Activated CD8-positive, alpha-beta memory T cell treated with anti-CD3 and anti-CD28 coated beads for 1 hour (primary cell): ENCODE measurements at places on chromosomes 5 and 9.
A peak's percentile ranks its signal among the peaks of the same experiment; 100 is the strongest.

DNA sequence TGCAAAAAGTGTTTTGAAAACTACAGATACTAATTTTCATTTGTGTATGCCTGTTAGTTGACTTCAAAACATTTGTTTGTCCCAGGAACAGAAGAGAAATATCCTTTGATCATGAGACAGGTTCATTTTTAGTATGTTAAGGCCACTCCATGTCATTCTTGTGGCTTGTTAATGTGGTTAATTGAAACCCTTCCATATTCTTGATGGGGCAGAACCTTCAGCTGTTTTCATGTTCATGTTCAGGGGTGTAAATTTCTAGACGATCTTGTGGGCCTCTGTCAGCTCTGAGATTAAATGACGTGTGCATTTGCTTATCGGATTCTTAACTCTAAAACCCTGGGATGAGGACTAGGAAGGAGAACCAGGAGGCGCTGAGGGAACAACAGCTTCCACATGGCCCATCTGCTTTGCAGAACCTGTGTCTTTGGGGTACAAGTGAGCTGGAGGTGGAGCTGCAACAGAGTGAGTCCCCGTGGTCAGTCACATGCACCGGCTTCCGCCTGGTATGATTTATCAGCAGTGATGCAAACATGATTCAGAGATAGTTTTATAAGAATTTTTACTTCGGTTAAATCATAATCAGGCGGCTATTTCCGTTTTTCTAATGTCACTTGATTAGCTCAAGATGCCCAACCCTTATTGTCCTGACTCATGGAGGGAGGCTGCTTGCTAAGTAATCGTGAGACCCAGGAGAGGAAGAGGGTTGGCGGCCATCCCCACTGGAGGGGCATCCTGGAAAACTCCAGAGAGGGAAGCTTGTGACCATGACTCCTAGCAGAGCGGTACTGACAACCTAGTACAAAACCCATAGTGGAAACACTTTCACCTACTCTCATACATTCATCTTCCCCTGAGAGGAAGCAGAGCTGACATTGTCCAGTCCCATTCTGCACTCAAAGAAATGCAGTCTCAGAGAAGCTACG is 138.4 kb downstream of the C9orf152 start:
- no peak for DNase-seq

DNA sequence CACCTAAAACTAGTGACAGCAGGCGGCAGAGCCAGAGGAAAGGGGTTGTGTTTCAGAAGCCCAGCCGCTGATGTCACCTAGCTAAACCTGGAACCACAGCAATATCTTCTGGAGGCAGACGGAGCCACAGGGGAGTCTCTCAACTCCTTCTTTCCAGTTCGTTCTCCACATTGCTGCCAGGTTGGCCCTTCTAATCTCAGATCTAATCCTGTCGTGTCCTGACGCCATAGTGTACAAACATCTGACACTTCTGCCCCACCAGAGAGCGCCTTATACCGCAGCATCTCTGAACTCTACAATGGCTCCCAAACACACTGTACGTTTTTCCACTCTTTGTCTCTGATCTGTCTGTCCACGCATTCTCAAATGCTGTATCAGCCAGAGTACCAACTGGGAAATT is 240.0 kb downstream of the SMARCA2 start:
- no peak for DNase-seq

DNA sequence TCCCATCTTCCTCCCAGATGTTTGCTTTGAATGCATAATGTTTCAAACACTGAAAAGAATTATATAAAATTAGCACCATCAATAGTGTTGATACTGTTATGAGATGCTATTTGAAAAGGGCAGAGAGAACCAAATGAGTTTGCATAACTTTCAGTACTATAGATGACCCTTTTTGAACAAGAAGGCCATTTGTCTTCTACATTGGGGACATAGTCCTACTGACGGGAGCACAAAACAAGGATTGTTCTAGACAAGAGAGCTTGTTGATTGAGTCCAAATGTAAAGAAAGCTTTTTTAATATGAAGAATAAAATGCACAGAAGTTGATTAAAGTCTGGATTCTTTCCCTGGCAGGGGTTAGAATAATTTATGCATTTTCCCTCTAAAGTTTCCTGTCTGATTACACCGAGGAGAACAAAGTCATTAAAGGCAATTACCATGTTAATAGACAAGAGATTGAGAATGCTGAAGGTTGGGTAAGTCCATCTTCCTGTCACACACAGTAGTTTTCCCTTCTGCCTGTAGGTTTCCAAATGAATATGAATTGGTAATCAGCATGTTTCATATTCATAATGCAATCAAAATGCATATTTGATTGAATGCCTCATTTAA is 32.8 kb upstream of the ADCY2 start:
- no peak for DNase-seq

DNA sequence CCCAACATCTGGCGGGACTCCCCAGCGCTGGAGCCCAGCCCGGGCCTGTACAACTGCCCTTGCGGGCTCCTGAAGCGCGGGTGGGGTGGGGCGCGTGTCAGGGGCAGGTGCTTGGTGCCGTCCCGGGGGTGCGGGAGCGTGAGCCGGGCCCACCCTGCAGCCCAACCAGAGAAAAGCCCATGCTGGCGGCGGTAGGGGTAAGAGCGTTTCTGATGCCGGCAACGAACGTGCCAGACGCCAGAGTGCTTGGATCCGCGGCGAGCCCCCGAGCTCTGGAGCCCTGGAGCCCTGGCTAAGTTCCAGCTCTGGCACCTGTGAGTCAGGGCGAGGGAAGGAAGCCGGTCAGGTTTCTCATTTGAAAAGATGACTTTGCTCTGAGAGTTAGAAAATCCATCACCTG is 58.0 kb downstream of the ZNF510 start:
- no peak for DNase-seq

GRCh38 chr5:142290577-142291299 is 34.1 kb downstream of the SPRY4 start:
- no peak for DNase-seq

DNA sequence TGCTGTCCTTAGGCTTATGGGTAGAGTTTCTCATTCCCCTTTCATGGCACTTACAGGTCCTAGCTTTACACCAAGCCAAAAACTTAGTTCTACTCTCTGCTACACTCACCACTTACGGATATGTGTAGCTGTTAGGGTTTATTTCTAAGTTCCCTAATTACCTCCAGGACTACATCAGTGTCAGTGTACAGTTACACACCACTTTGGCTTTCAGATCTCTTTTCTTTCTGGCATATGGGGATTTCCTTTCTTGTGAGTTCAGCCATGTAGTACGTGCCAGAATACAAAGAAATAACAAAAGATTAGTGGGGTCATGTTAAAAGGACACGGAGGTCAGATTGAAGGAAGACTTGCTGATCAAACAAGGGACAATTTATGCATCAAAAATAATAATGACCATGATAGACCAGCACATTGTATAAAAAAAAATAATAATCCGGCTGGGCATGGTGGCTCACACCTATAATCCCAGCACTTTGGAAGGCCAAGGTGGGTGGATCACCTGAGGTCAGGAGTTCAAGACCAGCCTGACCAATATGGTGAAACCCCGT is 41.8 kb downstream of the LYRM7 start:
- no peak for DNase-seq

GRCh38 chr5:68682400-68683160 is 411.2 kb upstream of the SLC30A5 start:
- DNase-seq: no peak

- DNase-seq: no peak
Measured at GRCh38 chr5:91176288-91177016, 206.7 kb downstream of the ARRDC3 start.

- no peak for DNase-seq
Measured at GRCh38 chr5:59036274-59036961, 453.5 kb downstream of the RAB3C start.

DNA sequence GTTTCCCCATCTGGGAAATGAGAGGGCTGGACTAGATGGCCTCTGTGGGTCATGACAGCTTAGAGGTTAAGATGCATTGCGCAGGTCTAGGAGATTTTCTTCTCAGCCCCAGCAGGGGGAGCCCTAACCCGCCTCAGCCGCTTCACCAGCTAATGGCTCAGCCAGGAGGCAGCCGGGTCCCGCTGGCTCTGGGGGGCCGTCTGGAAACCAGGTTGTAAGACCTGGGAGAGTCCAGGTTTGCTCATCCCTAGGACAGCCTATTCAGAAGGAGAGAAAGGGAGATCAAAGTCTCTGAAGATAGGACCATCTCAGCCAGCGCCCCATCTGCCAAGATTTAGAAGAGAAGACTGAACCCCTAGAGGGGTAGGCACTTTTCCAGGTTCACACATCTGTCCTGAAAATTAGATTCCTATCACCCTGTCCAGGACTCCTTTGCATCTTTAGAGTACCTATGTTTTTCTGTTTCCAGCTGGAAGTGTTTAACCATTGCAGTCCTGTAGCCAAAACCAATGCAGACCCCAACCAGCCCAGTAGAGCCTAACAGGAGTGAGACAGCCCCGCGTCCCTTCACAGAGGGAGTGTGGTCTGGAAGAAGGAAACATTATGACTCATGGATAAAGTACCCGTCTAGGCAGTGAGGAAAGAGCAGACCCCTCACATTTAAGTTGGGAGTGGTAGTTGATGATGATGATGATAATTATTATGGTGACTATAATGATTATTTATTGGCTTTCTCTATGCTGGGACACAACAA is 27.5 kb downstream of the SPARC start:
- peak; percentile 66 for DNase-seq

GRCh38 chr5:69213513-69214215 is 21.0 kb upstream of the CDK7 start:
- no peak for DNase-seq

- DNase-seq: peak; percentile 35
Measured at GRCh38 chr9:136671646-136672430, 9.1 kb downstream of the EGFL7 start.

DNA sequence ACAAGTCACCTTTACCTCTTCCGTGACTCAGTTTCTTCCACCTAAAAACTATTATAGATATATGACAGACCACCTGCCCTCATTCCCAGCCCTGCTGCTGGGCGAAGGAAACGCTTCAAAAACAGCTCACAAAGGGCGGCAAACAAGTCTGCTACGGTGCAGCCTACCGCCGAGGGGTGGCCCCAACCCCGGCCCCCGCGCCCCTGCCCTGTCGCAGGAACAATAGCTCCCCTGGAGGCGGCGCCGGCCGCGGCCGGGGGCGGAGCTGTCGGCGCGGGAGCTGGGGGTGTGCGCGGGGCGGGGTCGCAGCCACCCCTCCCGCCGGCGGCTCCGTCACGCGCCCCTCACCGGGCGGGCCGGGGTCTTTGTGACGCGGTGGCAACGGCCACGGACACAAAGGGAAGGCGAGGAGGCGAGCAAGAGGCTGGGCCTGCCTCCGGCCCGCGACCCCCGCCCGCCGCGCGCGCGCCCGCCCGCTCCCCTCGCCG is at the start of gene TMEFF1:
Gene TMEFF1, plus strand, starts transcription at position 362 of the 488 bp plus-strand sequence. CDS start 396 bp downstream, outside the sequence.
- DNase-seq: no peak

DNA sequence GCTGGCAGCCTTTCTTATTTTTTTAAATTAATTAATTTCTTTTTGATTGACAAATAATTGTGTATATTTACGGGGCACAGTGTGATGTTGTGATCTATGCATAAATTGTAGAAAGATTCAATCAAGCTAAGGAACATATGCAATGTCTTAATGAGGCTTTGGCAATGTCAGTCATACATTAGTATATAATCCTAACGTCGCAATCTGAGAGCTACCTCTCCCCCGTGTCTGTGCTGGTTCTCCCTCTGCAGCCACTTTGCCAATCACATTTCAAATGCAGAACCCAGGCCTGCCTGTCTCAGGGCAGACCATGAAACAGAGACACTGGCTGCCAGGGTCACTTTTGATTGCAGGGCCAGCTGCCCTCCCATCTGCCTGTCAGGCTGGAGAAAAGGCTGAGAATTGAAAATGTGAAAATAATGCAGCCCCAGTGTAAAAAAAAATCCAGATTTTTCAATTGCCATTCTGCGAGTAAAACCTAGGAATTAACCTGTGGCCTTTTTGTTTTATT is 56.3 kb downstream of the SLC24A2 start:
- no peak for DNase-seq

DNA sequence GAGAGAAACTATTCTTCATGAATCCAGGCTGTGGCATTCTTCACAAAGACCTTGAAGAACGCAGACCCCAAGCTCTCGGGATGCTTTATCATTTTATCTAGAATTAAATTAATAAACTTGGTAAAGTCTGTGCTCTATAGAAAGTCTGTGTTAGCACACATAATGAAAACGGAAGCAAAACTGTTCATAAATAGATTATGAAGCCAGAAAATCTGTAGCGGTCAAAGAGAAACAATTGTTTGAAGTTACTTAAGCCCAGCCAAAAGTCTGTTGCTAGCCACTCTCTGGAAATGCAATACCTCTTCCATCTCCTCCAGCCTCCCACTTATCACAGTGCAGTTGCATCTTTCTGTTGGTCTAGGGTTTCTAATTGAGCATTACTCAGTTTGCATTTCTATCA is 375.9 kb downstream of the KIF4B start:
- no peak for DNase-seq

- no peak for DNase-seq
Measured at GRCh38 chr9:114119242-114120191, 20.4 kb upstream of the KIF12 start.

GRCh38 chr5:37814699-37815098 is 25.1 kb downstream of the GDNF start:
- DNase-seq: no peak

GRCh38 chr5:175166026-175166425 is 278.0 kb downstream of the DRD1 start:
- DNase-seq: no peak

- DNase-seq: no peak
Measured at GRCh38 chr9:86978922-86979474, 31.7 kb upstream of the GAS1 start.

- DNase-seq: no peak
Measured at GRCh38 chr9:81080900-81081299, 608.4 kb downstream of the TLE1 start.

DNA sequence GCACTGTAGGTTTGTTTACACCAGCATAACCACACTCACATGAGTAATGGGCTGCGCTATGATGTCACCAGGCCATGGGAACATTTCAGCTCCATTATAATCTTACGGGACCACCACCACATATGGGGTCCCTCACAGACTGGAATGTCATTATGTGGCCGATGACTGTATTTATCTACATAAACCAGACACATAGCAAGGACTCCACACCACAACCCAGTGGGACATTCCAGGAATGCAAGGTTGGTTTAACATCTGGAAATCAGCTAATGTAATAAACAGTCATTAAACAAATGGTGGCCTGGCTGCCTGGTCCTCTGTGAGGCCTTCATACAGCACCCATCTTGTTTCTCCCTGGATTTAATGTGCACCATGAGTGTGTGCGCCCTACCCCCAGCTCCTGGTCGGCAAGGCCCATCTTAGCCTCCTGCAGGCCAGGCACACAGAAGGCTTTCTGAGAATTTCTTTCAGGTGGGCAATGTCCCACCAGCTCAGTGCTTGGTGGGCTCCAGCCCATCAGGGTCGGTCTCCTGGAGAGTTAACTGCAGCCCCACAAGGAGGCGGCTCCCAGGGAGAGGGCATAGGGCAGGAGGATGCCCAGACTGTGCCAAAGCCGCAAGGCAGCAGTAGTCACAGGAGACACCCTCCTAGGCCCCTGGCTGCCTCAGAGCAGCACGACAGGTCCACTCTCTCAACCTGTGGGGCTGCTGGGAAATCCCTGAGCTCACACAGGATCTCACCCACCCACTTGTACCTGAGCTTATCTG is 35.9 kb upstream of the SARDH start:
- no peak for DNase-seq
